ENCODE measurements at places on chromosomes 3 and 15. TPM values are rescaled to one million over a fixed set of nuclear protein-coding genes. Genes with fewer than 3 reads are reported as not detected.

- DNase-seq = no peak
Measured at GRCh38 chr3:189576486-189576885, 54.7 kb upstream of the TP63 start.

DNA sequence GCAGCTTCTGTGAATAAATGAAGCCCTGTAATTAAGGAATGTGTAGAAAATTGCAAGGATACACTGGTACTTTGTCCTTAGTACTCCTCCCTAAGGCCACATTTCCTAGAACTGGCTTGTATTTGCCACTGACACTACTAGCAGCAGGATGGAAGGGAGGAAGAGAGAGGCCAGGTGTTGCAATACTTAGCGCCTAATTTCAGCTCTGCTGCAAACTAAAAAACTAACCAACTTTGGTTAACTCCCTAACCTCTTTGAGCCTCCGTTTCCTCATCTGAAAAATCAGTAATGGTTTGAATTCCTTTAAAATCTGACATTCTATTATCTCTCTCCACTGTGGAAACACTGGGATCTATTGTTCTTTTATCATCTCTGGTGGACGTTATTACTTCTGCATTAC lies 257.0 kb downstream of the SV2B start:
- DNase-seq = no peak

- DNase-seq = no peak
Measured at GRCh38 chr3:126607214-126607908, 47.6 kb downstream of the TXNRD3 start.

- no peak for DNase-seq
Measured at GRCh38 chr15:48693484-48693883, 48.0 kb upstream of the FBN1 start.

GRCh38 chr3:47479826-47480160 lies 4.1 kb upstream of the SCAP start:
- DNase-seq = no peak

DNA sequence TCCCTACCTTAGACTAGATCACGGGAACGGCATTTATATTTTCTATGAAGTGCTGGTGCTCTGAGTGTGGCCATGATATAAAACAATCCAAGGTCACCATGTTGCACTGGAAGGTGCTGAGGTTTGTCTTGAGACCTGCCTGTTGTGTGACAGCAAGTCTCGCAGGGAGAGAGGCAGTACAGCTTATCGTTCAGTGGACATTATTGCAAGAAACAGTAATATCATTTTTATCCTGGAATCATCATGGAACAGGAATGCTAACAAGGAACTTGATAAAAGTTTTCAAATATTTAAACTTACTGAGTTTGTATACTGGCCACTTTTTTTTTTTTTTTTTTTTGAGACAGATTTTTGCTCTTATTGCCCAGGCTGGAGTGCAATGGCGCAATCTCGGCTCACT lies 40.0 kb upstream of the GCNT3 start:
- no peak for DNase-seq

DNA sequence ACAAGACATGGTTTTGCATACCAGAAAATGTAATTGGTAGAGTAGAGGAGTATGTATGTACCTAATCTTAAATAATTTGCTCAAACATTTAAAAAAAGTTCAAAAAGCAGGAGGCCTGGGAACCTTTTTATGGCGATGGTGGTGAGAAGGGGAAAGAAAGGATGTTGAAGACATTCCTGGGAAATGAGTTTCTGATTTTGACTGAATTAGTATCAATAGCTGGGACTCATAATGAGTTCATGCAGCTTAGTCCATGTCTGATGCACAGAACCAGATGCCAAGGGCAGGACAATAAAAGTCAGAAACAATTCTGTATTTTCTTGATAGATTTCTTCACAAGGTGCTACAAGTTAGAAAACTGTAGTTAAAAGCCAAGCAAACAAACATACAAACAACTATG lies 395.3 kb downstream of the GAP43 start:
- DNase-seq = no peak

- DNase-seq = no peak
Measured at GRCh38 chr3:193783166-193783896, 190.3 kb downstream of the OPA1 start.

- no peak for DNase-seq
Measured at GRCh38 chr3:155037508-155038202, 42.5 kb upstream of the MME start.

GMPS gene
- 39.0 TPM for total RNA-seq

SCN5A gene
- total RNA-seq = 0.58 TPM

HTR3D gene
- not detected for total RNA-seq

Data from mesenteric fat pad (tissue), 1 donor.